NCI-H1417 treated with DMSO at 0.1 percent for 48 hours (cell line): ENCODE measurements at places on chromosomes 4 and X.

DNA sequence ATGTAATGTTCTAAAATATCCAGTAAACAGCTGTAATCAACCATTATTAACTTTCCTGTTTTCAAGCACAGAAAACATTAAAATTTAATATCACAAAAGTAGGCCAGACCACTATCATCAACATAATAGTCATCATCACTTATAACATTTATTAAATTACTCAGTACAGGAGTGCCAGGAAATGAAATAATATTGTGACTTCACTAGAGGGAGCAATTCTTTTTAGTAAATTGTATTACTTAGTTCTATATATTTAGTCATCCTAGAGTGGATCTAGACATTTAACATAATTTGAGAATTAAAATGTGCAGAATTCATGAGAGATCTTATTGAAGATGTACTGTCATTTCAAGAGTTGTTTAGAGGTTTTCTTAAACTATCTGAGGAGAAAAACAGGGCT is 33.6 kb downstream of the PITX2 start:
- DNase-seq = no peak

DNA sequence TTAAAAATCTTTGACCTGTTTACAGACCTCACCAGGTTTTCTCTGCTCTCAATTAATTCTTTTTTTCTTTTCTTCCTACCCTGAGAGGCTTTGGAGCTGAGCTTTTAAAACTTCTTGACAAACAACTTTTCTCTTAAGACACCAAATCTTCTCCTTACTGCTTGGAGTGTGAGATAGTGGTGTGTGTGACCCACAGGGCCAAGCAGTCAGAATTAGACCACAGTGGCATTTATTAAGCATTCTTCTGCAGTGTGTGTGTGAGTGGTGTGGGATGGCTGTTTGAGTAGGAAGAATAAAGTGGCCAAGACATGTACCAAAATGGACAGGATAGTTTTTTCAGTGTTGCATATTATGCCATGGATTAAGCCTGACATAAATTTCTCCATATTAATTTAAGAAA is 665.1 kb downstream of the RAPGEF2 start:
- DNase-seq = no peak

GRCh38 chr4:16088601-16089000 is 4.8 kb upstream of the PROM1 start:
- DNase-seq = no peak

GRCh38 chrX:16834806-16835205 is 35.4 kb downstream of the RBBP7 start:
- DNase-seq = no peak

- no peak for DNase-seq
These were observed 271.2 kb downstream of the RAB28 start for GRCh38 chr4:13212936-13213335.

GRCh38 chr4:83889802-83890201 is 353.9 kb downstream of the GPAT3 start:
- DNase-seq = no peak

GRCh38 chr4:1323635-1324442 is 23.2 kb upstream of the UVSSA start:
- no peak for DNase-seq

DNA sequence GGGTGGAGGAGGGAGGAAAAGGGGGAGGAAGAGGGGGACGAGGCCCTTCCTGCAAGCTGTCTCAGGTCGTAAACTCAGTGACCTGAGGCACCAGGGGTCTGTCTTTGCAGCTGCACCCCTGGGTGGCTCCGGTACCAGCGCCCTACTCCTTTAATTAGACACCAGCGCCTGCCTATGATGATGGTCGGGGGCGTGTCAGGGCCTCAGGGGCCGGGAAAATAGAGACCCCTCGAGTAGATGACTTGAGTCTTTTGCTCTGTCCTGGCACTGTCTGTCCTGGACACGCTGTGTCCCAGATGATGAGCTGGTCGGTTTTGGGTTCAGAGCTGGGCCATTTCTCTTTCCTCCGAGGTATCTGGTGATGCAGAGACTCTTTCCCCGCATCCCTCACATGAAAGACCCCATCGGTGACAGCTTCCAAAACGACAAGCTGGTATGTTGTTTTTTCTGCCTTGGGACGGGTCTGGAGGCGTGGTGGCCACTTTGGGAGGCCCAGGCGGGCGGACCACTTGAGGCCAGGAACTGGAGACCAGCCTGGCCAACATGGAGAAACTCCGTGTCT is 11.2 kb downstream of the SLC25A6 start:
- no peak for DNase-seq

DNA sequence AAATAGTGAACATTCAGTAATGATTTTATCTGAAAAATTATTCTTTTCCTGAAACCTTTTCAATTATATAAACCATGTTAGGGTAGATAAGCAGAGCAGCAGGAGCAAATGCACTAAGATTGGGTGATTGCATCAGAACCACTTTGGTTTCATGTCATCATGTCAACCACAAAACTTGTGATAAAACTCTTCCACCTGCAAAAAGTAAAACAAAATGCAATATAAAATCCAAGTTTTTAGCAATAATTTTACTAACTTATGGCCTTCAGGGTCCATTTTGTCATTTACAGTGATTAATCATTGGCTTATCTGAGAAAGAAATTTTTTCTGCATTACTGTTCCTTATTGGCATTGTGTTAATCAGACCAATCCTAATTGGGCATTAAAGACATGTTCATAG is 42.4 kb downstream of the NHS start:
- no peak for DNase-seq

DNA sequence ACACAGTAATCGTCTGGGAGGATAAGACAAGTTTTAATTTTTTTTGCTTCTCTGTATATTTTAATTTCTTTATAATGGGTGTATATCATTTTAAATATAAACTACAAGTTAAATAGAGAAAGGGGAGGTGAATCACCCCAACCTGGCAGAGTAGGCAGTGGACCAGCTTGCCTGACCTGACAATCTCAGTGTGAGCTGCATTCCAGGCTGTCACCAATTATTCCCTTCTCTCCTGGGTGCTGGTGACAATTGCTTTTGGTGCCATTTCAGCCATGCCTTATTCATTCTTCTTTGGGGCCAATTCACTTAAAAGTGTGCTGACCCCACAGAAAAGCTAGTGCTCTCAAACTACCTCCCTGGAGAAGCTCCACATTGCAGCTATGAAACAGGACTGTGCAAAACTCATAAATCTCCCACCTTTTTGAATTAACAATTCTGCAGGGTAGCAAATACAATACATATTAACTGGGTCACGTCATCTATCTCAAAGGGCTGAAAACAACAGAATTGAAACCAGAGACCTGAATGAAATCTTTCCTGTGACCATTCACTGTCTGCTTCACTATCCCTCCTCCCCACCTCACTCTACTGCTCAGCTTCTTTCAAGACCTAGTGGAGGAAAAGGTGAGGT is 359.0 kb downstream of the HS3ST1 start:
- DNase-seq = no peak

- DNase-seq = no peak
These were observed 1.4 kb downstream of the CPLX1 start for GRCh38 chr4:824461-825062.

GRCh38 chr4:148857239-148857972 is 415.2 kb upstream of the NR3C2 start:
- DNase-seq = no peak

GRCh38 chrX:10370976-10371375 is 214.2 kb downstream of the CLCN4 start:
- DNase-seq = no peak

DNA sequence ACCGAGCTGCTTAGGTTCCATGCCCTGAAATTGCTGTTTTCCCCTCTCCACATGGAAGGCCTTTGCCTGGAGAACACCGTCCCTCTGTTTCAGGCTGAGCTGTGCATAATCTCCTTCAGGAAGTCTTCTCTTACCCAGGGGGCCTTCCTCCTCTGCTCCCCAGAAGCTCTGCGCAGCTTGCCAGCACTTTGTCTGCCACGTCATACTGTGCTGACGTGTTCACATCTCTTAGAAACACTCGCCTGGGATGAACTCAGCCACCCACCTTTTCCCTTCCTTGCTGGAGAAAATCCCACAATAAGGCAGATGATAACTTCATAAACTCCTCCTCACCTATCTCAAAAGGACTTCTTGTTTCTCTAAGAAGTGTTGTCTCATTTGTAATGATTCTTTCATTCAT is 110.7 kb downstream of the ARHGAP10 start:
- no peak for DNase-seq

DNA sequence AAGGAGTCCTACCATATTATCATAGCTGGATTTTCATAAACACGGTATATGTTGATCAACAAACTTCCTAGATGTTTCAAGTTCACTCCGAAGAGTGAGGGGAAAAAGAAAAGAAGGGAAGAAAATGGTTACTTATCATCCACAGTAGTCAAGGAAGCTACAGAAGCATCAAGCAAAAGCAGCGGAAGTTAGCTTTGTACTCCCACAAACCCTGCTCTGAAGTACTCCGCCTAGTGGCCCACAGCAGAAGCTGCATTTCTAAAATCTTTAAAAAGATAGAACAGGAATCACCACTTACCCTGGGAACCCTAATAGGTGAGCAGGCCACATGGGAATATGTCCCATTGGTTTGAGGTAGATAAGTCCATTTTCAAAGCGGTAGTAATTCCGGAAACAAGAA is 28.5 kb upstream of the FRG1 start:
- DNase-seq = no peak

DNA sequence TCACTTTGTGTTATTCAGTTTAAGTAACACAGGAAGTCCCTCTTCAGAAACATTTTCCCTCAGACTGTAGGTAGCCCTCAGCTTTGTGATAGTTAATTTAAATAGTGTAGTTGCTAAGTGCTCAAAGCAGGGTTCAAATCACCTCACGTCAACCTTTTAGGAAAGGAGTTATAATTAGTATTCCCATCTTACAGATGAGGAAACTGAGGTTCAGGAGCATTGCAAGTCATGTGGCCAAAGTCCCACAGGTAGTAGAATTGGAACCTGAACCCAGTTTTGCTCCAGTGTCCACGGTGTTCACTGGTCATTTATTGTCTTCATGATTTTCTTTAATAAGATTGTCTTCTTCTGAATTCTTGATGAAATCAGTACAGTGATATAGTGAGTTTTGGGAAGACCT is 4.3 kb upstream of the DCHS2 start:
- DNase-seq = no peak

DNA sequence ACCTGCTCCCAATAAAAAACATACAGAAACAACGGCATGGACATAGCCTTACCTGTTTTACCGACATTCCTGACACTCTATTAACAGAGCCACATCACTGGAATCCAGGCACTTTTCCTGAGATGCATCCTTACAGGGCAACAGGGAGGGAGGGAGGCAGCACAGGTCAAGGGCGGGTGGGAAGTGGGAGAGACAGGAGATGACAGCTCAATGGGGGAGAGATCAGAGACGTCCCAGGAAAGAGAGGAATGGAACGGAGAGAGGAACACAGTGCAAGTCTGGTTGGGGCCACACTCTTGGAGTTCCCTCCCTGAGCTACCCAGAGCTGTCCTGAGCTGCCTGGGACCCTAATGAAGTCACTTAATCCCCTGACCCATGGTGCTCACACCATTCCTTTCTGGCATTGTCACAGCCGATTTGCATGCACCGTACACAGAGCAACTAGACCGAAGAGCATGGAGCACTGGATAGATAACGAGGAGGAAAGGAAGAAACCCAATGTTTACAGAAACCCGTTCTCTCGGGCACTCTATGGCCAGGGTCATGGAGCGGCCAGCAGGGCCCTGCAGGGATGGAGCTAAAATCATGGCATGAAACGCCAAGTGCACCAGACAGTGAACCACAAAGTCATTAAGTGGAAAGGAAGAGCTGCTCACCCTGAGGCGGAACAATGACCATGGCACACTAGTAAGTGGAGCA is 93.1 kb downstream of the NSUN7 start:
- no peak for DNase-seq

DNA sequence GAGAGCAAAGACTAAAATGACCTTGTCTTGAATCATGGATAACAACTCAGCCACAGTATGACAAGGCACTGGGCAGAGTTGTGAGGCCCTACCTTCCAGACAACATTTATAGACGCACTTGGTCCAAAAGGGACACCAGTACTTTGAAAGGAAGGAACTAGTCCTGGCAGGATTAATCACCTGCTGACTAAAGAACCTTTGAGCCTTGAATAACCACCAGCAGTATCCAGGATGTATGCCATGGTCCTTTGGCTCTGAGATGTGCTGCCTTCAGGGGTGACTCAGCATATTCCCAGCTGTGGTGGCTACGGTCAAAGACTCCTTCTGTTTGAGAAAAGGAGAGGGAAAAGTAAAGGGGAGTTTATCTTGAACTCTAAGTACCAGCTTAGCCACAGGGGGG is 118.1 kb upstream of the PRR32 start:
- no peak for DNase-seq

- DNase-seq = no peak
These were observed 100.5 kb downstream of the PRDM5 start for GRCh38 chr4:120821977-120822376.

DNA sequence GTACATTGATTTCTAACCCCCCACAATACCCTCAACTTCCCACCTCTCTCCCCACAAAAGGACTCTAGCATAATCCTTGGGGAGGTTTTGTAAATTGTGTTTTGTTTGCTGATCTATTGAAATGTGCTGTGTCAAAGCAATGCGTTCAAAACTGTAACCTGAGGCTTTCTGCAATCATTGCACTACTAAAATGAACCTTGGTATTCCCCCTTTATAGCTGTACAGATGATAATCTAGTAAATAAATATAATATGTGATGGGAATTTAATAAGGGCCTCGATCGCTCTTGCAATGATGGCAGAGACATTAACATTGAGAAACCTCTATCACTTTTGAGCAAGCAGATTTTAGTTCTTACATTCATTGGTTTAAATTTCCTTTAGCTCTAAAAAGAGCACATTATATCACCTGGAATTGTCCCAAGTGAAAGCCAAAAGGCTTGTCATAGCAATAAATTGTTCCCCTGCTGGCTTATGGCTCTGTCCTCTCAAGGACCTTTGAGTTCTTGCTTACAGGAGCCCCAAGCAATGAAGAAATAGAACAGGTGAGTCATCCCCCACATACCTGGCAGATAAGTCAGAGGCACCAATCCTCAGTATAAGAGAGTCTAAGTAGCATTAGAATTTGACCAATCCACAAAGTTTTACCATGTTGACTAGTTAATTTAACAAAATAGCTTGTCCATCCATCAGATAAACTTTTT is 18.4 kb upstream of the ACE2 start:
- DNase-seq = no peak

DNA sequence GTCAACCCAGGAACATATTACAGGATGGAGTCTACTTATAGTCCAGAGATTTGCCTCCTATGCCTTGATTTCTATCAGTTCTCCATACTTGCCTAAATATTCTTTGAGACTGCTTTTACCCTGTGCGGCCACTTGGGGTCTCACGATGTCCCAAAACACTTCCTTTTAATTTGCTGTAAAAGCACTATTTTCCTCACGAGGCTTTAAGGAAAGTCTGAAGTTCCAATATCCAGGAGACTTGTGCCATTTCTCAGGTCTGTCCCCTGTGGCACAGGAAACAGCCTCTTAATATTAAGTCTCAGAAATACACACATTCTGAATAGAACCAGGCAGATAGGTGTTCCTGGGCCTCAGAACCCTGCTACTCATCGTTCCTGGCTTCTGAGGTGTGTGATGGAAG is 142.9 kb downstream of the TMEM164 start:
- DNase-seq = no peak

DNA sequence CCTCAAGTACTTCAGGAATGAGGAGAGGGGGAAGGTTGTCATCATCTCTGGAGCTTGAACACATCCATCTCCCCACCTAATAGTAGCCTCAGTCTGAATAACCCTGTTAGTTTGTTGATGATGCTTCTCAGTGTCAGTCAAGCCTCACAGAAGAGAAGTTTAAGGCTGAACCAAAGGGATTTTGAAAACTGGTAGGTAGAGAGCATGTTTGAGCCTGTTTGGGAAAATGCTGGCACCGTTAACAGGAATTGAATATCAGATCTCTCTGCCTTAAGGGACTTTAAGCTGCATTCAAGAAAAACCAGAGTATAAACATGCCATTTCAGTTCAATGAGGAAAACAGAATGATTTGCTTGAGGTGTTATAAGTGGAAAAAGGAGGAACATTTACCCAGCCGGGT is 73.1 kb downstream of the MAPK10 start:
- no peak for DNase-seq
